ENCODE measurements at places on chromosomes 13 and 19.

DNA sequence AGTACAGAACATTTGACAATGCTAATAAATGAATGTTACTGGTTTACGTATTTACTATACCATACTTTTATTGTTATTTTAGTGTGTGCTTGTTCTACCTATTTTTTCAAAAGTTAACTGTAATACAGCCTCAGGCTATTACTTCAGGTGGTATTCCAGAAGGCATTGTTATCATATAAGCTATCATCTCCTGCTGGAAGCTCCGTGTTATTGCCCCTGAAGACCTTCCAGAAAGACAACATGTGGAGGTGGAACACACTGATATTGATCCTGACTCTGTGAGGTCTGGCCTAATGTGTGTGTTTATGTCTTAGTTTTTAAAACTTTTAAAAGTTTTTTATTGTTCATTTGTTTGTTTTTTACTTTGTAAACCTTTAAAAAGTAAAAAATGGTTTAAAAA, 509.8 kb upstream of the SPRY2 start:
- DNase-seq, result no peak

DNA sequence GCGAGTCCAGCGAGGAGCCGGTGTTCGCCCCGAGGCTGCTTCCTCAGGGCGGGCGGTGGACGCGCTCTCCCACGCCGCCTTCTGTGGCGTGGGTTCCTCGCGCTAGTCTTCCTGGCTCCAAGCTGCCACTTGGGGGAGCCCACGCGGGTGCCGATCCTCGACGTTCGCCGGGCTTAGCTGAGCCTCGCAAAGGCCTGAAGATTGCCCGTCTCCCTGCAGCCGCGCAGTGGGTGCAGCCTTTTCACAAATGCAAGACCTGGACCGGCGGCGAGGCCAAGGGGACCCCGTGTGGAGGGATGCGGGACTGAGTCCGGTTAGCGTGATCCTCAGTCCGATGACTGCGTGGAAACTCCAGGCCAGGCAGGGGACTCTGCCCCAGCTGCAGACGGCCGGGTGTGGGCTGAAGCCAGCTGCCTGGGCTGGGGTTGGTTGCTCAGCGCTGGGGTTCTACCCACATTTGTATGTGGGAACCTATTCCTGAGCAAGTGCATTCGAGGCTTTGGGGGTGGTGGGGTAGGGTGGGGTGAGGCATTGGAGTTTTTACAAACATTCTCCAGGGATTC, 16.6 kb upstream of the LRP3 start:
- DNase-seq, result peak; percentile 69

DNA sequence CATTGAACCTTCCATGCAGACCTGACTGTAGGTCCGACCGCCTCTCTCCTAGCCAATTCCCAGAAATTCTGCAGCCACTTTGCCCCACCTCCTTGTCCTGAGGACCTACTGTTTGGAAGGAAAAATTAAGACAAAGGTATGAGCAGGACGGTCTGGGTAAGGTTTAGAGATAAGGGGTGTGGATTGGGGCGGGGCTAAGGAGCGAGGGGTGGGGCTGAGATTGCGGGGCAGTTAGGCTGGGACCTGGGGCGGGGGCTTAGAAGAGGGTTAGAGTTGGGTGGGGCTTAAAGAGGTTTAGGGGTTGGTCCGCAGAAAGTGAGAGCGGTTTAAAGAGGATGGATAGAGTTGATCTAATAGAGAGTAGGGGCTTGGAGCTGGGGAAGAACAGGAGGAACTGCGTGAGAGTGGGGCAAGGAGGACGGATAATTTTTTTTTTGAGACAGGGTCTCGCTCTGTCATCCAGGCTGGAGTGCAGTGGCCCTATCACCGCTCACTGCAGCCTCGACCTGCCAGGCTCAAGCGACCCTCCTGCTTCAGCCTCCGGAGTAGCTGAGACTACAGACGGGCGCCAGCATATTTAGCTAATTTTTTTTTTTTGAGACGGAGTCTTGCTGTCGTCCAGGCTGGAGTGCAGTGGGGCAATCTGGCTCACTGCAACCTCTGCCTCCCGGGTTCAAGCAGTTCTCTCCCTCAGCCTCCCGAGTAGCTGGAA, 1.7 kb upstream of the ZNF865 start:
- no peak for DNase-seq

DNA sequence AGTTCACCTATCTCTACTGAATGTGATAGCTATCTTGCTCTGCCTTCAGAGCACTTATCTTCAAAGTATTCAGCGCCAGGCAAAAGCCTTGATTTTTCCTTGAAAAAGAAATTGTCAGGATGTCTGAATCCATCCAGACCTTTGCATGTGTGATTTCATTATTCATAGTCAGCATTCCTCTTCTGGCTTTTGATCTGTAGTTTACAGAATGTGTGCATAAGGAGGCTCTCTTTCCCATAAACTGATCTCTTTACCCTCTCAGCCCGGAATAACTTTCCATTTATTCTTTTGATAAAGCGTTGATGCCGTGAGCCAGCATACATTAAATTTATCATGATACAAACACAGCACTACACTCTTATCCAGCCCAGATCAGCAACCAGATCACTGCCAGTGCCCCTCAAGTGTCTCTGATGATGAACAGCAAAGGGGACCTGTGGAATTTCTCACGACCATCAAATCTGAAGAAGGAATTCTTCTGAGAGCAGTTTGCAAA, 130.8 kb downstream of the DNAJC15 start:
- DNase-seq, result no peak

DNA sequence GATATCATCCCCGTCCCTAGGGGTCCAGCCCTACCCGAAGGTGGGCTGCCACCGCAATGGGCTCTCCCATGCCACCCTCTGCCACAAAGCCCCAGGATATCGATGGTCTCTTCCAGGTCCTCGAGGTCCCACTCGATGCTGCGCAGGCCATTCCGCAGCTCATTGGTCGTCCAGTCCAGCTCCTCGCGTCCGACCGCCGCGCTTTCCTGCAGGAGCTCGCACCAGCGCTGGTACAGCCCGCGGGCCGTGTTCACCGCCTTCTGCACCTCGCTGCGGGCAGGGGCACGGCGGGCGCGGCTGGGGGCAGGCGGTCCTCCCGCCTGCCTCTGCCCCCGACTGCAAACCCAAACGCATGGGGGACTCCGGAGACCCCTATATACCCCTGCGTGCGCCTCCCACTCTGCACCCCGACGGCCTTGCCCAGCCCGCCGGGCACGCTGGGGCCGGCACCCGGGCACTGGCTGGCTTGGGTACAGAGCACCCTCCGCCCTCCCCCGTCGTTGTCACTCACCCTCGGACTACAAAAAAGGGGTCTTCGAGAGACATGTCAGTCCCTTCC, 468 bp downstream of the STX10 start:
- DNase-seq, result no peak

DNA sequence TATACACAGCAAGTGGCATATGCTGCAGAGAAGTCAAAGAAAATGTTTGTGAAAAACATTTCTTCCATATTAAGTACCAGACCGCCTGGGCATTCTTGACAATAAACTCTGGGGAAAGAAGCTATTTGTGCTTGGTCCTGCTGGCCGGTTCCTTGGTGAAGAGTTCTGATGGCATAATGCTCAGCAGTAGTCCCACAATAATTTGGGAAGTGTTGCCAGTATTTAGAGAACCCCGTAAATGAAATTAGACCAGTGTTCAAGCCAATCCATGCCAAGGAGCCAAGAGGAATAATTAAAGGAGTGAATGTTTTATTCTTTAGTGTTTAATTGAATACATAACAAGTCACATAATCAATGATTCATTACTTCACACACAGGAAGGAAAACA, 6.3 kb downstream of the KCTD12 start:
- no peak for DNase-seq

DNA sequence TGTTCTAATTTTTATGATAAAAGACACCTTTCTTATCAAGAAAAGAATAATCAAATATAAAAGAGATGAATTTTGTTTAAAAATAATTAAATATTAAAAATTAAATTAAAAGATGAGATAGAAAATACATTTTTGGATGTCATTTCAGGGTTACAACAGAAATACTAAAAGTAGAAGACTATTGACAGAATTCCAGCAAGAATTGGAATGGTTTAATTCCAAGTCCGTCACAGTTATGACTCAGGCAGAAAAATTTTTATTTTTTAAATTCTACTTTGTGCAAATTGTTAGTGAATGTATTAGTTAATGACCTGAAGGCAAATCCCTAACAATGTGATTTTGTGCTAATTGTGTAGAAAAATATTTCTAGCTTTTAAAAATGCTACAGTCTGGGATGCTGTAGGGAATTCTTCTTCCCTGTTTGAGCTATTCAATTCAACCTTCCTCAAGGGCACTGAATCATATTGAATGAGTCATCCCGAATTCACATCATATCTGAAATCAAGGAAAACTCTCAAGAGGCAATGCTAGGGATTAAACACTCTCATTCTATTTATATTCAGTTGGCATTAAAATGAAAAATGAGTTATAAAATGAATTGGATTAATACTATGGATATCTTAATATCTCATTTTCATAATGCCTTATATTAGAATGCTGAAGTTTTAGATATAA, 633.5 kb upstream of the ATXN8OS start:
- DNase-seq, result no peak

DNA sequence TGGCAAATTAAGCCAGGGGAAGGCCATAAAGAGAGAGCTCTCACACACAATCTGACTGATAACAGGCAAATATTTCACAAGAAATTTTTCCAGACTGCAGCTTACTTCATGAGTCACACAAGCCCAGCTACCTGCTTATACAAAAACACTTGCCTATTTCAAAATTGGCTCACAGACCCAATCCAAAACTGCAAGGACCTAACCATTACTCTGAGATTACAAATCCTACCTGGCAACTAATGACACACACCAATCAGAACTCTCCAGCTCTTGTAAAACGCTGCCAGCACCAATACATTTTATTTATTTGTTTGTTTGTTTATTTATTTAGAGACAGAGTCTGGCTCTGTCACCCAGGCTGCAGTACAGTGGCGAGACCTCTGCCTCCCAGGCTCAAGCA, 18.1 kb upstream of the ZFP82 start:
- no peak for DNase-seq

GRCh38 chr19:28633319-28634018, 579.5 kb downstream of the UQCRFS1 start:
- no peak for DNase-seq

DNA sequence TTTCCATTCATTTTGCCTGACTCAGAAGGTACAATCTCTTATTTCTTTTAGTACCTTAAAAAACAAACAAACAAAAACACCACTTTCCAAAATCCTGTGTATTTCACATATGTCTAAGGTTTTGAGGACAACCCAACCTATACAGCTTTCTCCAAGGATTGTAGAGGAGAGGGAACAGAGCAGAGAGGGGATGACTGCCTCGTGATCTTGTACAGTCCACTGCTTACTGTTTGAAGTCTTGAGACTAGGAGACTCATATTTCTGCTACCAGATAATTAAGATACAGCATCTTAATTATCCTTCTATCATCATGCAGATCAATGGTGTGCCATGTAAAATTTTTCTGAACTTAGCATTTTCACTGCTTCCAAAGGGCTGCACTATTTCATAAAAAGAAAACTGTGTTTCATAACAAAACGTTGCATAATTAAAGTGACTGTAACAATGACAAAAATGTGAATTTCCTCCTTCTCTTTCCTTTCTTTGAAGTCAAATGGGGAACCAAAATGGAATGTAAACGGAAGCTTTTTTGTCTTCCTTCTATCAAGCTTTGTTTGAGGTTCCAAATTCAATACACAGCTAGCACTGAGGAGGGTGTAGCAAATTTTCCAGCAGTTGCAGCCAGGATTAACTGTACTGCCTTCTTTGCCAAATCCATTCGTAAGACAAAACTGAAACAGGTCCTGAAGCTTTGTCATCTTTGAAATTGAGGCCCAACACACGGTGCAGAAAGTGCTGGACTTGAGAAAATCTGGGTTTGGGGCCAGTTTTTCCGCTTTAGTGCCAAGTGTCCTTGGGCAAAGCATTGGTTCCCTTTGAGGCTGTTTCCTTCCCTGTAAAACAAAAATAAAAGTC, 34.9 kb upstream of the RCBTB2 start:
- no peak for DNase-seq

GRCh38 chr13:85386424-85386823, 412.8 kb downstream of the SLITRK6 start:
- DNase-seq, result no peak
